ENCODE measurements at places on chromosomes 6 and 20.

- DNase-seq = peak; percentile 37
Observed at GRCh38 chr6:118705544-118706491, 54.4 kb upstream of the CEP85L start.

DNA sequence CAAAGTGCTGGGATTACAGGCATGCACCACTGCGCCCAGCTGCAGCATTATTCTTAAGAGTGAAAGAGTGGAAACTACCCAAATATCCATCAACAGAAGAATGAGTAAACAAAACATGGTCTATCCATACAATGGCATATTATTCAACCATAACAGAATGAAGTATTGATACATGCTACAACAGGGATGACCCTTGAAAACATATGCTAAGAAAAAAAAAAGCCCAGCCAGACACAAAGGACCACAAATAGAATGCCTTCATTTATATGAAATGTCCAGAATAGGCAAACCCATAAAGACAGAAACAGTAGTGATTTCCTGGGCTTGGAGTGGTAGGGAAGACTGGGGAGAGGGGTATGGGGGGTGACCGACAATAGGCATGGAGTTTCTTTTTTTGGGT, 7.1 kb downstream of the TUBB2B start:
- DNase-seq = no peak

DNA sequence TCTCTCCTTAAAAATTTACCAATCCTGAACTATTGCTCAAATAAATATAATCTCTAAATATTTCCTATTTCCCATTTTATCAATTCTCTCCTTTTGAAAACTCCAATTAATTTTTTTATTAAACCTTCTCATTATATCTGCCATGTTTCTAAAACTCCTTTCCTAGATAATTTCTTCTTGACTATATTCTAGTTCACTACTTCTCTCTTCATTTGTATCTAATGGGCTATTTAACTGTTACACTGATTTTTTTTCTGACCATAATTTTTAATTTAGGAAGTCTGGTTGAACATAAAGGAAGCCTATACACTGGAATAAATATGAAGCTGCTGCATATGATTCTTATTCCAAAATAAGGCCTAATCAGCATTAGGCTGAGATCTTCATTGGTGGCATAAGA, 96.3 kb upstream of the PLN start:
- no peak for DNase-seq

DNA sequence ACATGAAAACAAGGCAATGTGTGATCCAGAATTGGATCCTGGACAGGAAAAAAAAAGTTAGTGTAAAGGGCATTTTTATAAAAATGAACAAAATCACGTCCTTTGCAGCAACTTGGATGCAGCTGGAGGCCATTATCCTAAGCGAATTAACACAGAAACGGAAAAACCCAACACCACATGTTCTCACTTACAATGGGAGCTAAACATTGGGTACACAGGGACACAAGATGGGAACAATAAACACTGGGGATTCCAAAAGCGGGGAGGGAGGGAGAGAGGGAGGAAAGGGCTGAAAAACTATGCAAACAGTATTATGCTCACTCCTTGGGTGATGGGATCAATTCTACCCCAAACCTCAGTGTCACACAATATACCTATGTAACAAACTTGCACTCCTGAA, 91.4 kb upstream of the BTBD3 start:
- DNase-seq = no peak

DNA sequence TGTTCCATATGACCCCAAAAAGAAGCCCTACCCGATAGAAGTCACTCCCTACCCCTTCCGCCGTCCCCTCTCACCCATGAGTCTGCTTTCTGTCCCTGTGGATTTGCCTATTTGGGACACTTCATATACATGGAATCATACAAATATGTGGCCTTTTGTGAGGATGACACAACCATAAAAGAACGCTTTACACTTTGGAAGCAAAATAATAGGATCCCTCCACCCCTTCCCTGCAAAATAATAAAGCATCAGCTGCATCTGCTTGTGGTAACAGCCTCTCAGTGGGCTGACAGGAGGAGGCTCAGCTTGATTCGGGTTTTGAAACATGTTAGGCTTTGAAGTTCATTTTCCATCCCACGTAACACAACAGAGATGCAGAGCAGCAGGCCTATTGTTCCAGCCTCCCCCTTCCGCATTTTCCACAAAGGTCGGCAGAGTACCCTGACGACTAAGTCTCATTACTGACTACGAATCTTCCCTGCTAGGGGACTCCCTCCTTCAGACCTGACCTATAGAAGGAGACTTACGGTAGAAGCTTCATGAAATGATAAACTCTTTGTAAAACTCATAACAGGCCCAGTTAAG, 99.1 kb downstream of the ALDH8A1 start:
- no peak for DNase-seq

- DNase-seq = no peak
Observed at GRCh38 chr6:168128631-168129291, 49.7 kb upstream of the FRMD1 start.

DNA sequence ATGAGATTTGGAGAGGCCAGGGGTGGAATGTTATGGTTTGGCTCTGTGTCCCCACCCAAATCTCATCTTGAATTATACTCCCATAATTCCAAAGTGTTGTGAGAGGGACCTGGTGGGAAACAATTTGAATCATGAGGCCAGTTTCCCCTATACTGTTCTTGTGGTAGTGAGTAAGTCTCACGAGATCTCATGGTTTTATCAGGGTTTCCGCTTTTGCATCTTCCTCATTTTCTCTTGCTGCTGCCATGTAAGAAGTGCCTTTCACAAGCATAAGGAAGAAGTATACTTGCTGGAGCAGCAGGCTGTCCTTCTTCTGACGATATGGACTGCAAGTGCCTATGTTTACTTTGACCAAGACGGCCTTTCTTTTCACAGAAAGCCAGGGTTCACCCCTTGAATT, 270.5 kb downstream of the ESR1 start:
- DNase-seq = no peak

DNA sequence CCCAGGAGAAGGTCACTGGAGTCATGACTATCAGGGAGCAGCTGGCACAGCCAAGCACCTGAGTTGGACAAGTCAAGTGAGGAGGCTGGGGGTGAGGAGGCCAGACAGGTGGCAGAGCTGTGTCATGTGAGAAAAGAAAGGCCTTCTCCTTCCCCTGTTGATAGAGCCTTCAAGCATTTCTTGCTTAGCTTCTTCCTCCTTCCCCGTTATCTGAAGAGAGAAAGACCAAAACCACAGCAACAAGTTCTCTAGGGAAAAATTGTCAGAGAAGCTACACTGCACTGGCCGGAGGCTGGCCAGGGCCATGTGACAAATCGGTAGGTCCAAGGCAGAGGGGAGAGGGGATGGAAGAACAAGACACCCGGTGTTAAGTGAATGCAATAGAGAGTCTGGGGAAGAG, 202.1 kb upstream of the PRDM1 start:
- no peak for DNase-seq

DNA sequence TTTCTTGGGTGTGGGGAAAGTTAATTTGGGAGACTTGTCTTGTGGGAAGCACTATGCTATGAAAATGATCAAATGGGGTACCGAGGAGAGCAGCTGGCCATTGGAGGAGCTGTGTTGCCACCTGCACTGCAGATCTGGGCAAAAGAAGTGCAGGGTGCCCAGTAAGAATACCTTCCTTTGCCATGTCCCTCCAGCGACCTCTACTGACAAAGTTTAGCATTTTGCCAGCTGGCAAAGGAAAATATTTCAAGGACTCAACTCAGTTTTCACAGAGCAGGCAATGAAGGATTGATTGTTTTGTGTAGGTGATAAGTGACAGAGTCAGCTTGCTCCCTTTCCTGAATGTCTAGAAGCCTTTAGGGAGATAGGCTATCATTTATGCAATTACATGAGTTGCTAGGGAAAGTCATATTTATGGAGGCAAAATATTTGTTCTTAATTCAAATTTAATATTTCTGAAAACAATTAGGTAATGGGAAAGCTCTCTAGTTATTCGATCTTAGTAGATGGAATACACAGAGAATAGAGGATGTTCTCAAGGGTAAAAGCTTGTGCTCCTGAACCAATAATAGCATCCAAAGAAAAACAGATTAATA, 118.4 kb downstream of the FARS2 start:
- peak; percentile 61 for DNase-seq

DNA sequence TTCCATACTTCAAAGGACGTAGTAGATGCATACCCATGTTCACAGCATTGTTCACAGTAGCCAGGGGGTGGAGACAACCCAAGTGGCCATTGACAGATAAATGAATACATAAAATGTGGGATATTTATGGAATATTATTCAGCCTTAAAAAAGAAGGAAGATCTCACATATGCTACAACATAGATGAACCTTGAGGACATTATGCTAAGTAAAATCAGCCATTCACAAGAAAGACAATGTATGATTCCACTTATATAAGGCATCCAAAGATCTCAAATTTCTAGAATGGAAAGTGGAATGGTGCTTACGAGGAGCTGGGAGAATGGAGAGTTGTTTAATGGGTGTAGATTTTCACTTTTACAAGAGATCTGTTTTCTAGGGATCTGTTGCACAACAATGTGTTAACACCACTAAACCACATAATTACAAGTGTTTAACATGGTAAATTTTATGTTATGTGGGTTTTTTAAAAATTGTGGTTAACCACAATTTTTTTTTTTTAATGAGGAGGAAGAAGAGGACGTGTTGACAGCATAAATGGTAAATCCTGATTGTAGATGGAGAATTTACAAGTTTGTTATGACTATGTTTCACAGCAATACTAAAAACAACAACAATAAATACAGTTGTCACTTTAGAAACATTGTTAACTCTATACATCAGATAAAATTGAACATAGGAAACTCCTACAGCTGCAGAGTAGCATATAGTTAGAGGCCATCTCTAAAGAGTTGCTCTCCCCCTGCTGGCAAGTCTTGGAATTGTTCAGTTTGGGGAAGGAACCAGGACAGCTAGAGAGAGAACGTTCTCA, 41.6 kb downstream of the CCN2 start:
- DNase-seq = peak; percentile 83

GRCh38 chr6:72959821-72960220, 265.5 kb downstream of the KHDC1L start:
- DNase-seq = no peak

DNA sequence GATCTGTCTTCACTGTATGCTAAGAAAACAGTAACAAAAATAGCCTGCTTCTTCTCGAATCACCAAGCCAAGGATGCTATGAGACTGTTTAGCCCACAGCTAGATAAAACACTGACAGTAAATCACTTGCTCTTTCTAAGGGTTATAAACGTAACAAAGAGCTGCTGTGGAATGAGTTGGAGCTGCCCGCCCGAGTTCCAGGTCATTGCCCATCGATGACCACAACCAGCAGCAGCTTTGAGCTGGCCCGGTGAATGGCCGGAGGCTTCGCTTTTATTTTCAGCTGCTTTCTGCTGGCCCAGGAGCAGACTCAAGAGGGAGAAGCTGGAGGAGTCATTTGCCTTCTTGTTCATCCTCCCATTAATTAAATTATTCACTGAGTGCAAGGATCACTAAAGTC, 82.2 kb upstream of the CDH4 start:
- no peak for DNase-seq

- no peak for DNase-seq
Observed at GRCh38 chr6:33030245-33030644, 20.9 kb upstream of the HLA-DOA start.

DNA sequence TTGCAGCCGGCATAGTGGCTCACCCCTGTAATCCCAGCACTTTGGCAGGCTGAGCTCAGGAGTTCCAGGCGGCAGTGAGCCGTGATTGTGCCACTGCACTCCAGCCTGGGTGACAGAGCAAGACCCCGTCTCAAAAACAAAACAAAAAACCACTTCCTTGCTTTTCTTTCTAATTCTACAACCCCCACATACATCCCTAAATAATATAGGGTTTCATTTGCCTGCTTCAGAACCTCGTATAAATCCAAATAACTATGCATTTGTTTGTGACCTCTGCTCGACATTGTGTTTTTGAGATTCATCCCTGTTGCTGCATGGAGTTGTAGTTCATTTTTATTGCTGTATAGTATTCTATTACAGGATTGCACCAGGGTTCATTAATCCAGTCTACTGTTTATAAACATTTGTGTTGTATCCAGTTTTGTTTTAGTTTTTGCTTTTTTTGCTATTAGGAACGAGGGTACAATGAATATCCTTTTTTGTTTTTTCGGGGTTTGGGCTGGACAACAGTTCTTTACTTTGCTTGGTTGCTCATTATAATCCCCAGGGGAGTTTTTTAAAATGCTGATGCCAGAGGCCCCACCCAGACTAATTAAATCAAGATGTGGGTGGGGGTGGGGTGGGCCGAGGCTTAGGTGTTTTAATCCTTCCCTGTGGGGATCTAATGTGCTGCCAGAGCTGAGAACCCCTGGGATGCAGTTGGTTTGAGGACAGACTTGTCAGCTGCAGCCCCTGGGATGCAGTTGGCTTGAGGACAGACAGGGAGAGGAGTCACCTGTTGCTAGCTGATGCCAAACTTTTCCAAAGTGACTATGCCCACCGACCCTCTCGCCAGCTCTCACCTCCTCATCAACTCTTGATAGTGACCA, 2.4 kb upstream of the SNAI1 start:
- no peak for DNase-seq

DNA sequence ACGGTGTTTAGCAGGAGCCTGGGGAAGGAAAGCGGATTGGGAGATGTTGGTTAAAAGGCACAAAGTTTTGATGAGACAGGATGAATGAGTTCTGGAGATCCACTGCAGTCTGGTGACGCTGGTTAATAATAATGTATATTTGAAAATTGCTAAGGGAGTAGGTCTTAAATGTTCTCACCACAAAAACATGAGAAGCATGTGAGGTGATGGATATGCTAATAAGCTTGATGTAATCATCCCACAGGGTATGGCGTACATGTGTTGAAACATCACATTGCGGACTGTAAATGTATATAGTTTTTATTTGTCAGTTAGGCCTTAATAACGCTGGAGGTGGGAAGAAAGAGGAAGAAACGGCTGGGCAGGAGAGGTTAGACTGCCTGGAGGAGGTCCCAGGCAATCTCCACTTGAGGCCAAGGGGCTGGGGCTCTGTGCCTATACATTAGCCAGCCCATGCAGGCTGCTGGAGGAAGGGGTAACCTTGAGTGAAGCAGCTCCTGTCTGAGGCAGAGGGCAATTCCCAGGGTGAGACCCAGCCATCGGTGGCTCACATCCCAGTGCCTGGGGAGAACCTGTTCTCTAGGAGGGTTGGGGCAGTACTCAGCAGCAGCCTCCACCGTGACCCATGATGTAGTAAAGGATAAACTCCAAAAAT, 188.2 kb upstream of the QKI start:
- no peak for DNase-seq

DNA sequence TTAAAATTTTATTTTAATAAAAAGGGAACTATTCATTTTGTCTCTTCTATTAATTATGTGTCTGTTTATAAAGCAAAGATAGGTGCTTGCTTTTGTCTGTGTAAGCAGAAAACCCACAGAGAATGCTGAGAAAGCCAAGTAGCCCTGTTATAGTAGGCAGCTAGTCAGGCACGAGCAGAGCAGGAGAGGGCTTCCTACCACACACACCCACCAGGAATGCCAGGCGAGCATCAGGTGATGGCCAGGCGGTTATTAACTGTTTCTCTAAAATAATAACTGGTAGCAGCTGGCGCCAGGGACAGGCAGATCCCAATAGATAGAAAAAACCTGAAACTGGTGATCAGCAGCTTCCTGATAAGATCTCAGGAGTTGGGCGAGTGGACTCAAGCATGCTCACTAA, 15.7 kb downstream of the C6orf15 start:
- DNase-seq = no peak

GRCh38 chr6:5133943-5134342, 48.8 kb downstream of the PPP1R3G start:
- no peak for DNase-seq

- no peak for DNase-seq
Observed at GRCh38 chr6:100305209-100305869, 159.4 kb downstream of the SIM1 start.

Measured in WTC11 (cell line).